ENCODE measurements at places on chromosomes 6 and 20.

DNA sequence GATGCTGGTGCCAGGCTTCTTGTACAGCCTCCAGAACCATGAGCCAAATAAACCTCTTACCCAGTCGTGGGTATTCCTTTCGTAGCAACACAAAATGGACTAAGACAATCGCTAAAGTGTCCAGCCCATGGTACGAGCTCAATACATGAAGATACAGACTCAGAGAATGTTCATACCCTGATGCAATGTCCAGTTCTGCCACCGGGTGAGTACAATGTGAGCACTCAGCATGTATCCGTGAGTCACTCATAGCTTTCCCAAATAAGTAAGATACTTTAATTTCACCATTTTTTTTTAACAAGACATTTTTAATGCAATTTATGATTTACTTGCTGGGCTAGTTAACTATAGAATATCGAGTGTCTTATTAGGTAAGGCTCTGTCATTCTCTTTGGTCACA, 26.7 kb upstream of the PDE10A start:
- DNase-seq = no peak

GRCh38 chr6:34280216-34280615, 31.4 kb upstream of the SMIM29 start:
- no peak for DNase-seq

DNA sequence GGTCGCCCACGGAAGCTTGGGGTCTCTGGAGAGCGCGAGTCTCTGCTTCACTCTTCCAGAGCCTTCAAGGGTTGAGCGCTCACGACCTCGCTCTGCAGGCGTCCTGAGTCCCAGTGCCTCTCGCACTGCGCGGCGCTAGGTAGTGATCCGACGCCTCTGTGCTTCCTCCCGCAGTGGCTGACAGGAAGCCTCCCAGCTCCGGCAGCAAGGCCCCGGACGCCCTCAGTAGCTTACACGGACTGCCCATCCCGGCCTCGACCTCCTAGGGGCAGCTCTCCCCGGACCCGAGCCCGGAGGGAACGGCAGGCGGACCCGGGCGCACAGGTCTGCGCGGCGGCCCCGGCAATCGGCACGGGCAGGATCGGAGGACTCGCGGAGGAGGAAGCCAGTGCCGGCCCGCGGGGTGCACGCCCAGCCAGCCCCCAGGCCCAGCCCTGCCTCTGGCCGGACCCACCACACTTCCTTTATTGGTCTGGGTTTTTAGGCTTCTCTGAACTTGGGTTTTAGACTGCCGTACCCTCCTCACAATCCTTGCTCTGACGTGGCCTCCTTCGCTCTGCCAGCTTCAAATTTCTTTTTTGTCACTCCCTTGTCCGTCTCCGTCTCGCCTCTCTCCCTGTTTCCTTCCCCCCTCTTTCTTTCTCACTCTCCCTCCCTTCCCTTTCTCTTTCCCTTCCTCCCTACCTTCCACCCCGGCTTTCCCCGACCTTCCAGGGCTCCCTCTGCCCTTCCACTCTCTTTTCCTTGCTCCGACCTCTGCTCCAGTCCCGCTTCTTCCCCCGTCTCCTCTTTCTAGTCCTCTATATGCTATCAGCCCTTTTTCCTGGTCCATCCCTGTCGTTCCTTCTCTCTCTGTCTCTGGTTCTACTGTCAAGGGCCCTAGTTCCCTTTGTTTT, 9.1 kb downstream of the PAX1 start:
- DNase-seq = no peak

GRCh38 chr6:47152666-47153403, 110.7 kb upstream of the ADGRF1 start:
- DNase-seq = no peak

GRCh38 chr6:19382676-19383075, 454.5 kb upstream of the ID4 start:
- DNase-seq = no peak

DNA sequence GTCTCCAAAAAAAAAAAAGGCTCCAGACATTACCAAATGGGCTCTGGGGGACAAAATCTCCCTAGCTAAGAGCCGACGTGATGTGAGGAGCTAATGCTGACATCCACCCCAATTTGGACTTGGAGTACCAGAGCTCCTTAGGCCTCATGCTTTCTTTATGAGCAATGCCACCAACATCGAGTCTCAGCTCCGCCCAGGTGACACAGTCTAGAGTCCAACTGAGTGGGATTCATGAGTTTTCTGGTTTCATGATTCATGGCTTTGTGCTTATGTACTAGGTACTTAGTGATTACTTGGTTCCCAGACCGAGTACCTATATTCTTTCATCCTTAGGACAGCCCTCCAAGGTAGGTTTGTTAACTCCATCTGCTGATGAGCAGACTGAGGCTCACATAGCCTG, 4.4 kb downstream of the ANKRD60 start:
- no peak for DNase-seq
